ENCODE measurements at places on chromosomes 16 and 17. TPM values are rescaled to one million over a fixed set of nuclear protein-coding genes. Genes with fewer than 3 reads are reported as not detected.

DNA sequence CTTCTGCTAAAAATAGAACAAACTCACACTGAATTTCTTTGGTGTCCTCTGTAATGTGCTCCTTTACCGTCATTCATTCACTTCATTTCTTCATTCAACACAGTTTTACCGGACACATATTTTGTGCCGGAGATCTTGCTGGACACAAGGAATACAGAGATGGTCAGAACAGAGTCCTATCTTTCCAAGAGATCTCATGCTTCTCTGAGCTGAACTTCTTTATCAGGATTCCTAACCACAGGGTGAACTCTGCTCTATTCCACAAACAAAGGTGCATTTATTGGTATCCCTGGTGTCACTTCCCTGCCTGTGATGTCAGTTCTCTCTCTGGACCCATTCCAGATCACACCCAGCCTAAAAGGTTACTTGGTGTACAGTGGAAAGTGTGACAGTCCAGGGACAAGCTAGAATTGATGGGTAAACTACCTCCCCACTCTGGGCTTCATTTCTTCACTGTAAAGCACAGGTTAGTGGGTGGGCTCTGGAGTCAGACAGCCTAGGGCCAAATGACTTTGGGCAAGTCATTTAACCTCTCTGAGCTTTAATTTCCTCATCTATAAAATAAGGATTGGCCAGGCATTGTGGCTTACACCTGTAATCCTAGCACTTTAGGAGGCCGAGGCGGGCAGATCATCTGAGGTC, 4.2 kb downstream of the IFI35 start:
- peaks cover 9% of the 10 kb centered on the region for H3K4me1 ChIP-seq
- H3K27ac ChIP-seq: no peak overlapping the region
- no peak for DNase-seq

GRCh38 chr17:67245694-67246402, 852 bp upstream of the HELZ start:
- peaks cover 5% of the 10 kb centered on the region for H3K27me3 ChIP-seq
- H3K27ac ChIP-seq: peak overlapping the region; percentile 80
- peaks cover 5% of the 10 kb centered on the region for H3K4me1 ChIP-seq
- H3K4me3 ChIP-seq: peak overlapping the region; percentile 85

DNA sequence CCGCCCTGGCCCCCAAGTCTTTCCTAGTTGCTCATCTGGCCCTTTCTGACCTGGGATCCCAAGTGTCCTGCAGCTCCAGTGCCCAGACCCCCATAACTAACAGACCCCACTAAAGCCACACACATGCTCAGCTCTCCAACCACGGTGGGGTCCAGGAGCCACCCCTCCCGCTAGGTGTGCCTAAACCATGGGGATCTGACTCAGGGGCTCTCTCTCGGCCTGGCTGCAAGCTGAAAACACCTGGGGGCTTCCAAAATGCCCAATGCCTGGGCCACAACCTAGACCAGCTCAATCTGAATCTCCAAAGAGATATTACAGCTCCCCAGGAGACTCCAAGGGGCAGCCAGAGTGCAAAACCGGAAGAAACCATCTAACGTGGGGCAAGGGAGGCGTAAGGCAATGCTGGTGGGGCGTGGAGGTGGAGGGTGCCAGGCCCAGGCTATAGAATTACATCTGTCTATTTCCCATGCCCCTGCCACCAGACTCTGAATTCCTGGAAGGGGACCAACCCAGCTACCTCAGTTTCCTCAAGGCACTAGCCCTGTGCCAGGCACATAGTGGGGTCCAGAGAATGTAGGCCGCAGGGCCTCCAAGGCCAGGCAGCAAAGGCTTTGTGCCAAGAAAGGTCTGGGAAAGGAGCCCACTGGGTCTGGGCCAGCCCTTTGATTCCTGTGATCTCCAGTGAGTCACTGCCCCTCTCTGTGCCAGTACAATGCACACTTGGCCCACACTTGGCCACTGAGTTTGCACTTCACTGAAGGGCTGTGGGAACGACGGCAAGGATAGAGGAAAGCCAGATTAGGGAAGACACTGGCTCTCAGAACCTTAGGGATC, 3.3 kb downstream of the CD2BP2 start:
- peaks cover 50% of the 10 kb centered on the region for H3K36me3 ChIP-seq
- no peak overlapping the region for H3K27ac ChIP-seq
- peaks cover 28% of the 10 kb centered on the region for H3K4me1 ChIP-seq
- no peak for DNase-seq
- no peak overlapping the region for H3K4me3 ChIP-seq
- no peaks in the 10 kb centered on the region for H3K27me3 ChIP-seq

Gene EVPLL
- total RNA-seq: 4.3 TPM

GRCh38 chr17:82320956-82321927, 3.8 kb upstream of the CD7 start:
- peaks cover 33% of the 10 kb centered on the region for H3K4me1 ChIP-seq
- peaks cover 2% of the 10 kb centered on the region for H3K27me3 ChIP-seq
- no peak for DNase-seq
- H3K4me3 ChIP-seq: peak overlapping the region; percentile 22
- no peak overlapping the region for H3K27ac ChIP-seq

GRCh38 chr17:80243526-80244433, 16.9 kb upstream of the RNF213 start:
- no peaks in the 10 kb centered on the region for H3K36me3 ChIP-seq
- no peaks in the 10 kb centered on the region for H3K4me1 ChIP-seq
- no peak overlapping the region for H3K4me3 ChIP-seq
- H3K27ac ChIP-seq: no peak overlapping the region
- no peaks in the 10 kb centered on the region for H3K27me3 ChIP-seq
- DNase-seq: no peak

DNA sequence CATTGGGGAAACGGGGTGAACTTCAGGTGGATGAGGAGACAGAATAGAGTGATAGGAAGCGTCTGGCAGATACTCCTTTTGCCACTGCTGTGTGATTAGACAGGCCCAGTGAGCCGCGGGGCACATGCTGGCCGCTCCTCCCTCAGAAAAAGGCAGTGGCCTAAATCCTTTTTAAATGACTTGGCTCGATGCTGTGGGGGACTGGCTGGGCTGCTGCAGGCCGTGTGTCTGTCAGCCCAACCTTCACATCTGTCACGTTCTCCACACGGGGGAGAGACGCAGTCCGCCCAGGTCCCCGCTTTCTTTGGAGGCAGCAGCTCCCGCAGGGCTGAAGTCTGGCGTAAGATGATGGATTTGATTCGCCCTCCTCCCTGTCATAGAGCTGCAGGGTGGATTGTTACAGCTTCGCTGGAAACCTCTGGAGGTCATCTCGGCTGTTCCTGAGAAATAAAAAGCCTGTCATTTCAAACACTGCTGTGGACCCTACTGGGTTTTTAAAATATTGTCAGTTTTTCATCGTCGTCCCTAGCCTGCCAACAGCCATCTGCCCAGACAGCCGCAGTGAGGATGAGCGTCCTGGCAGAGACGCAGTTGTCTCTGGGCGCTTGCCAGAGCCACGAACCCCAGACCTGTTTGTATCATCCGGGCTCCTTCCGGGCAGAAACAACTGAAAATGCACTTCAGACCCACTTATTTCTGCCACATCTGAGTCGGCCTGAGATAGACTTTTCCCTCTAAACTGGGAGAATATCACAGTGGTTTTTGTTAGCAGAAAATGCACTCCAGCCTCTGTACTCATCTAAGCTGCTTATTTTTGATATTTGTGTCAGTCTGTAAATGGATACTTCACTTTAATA, 7.0 kb upstream of the TMEM235 start:
- peaks cover 33% of the 10 kb centered on the region for H3K4me1 ChIP-seq
- no peak overlapping the region for H3K4me3 ChIP-seq
- peaks cover 28% of the 10 kb centered on the region for H3K36me3 ChIP-seq
- DNase-seq: no peak
- peak overlapping the region; percentile 53 for H3K27ac ChIP-seq

- no peak for DNase-seq
- H3K27ac ChIP-seq: no peak overlapping the region
- peaks cover 33% of the 10 kb centered on the region for H3K4me1 ChIP-seq
- H3K4me3 ChIP-seq: no peak overlapping the region
Measured at GRCh38 chr16:89001117-89002027, 24.4 kb upstream of the CBFA2T3 start.

Gene PDILT
- not detected for total RNA-seq

DNA sequence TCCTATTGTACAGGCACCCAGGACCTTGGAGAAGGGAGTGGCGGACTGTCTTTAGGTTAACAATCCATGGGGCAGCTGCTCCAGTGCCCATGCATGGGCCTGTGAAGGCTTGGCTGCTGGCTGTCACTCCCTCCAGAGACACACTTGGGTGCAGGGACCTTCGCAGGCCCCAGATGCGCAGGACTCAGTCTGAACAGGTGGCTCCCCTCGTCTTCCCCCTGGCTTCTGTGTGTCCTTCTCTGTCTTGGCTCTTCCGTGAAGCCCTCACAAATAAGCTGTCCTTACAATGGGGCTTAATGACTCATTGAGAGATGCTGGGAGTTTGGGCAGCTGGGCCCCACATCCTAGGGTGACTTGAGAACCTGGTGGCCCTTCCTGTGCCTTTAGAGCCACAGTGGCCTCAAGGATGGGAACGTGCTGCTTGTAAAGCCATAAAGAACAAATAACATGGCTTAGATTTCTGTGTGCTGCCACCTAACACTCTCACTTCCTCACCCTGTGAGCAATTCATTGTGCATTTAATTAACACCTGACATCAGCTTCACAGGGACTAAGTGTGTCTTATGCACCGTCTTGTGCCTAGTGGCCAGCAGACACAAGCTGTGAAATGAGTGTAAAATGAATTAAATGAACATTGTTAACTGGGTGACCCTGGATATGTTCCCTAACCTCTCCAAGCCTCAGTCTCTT, 340.7 kb downstream of the SNX29 start:
- H3K27me3 ChIP-seq: no peaks in the 10 kb centered on the region
- no peaks in the 10 kb centered on the region for H3K4me1 ChIP-seq
- no peaks in the 10 kb centered on the region for H3K36me3 ChIP-seq
- no peak overlapping the region for H3K27ac ChIP-seq
- no peak for DNase-seq

All from thymus (tissue), 14 donors.